ENCODE measurements at places on chromosomes 11 and 22. TPM values are rescaled to one million over a fixed set of nuclear protein-coding genes. Genes with fewer than 3 reads are reported as not detected.

The OTOG gene
- not detected for total RNA-seq

The C22orf39 gene
- total RNA-seq, result 38.4 TPM

The PYGM gene
- 1.2 TPM for total RNA-seq

The OR9G4 gene
- not detected for total RNA-seq

The KREMEN1 gene
- 3.9 TPM for total RNA-seq

The CTNND1 gene
- 144 TPM for total RNA-seq

The ANKK1 gene
- total RNA-seq, result 0.09 TPM

The CCDC134 gene
- total RNA-seq, result 23.0 TPM

The USP2 gene
- 3.4 TPM for total RNA-seq

The C11orf97 gene
- not detected for total RNA-seq

The C22orf31 gene
- not detected for total RNA-seq

The ADORA2A gene
- total RNA-seq, result 2.1 TPM

The C1QTNF4 gene
- total RNA-seq, result 18.9 TPM

All from neural crest cell (in vitro differentiated cells).